ENCODE measurements at places on chromosomes 5 and 9. TPM values are rescaled to one million over a fixed set of nuclear protein-coding genes. Genes with fewer than 3 reads are reported as not detected.
A peak's percentile ranks its signal among the peaks of the same experiment; 100 is the strongest.

EPB41L4A gene
- total RNA-seq, result not detected

SHISAL2B gene
- total RNA-seq, result not detected

GRCh38 chr5:149400304-149400703, 21.2 kb upstream of the IL17B start:
- no peaks in the 10 kb centered on the region for H3K27me3 ChIP-seq

GRCh38 chr9:86009133-86009532, 68.2 kb downstream of the NAA35 start:
- peaks cover 42% of the 10 kb centered on the region for H3K36me3 ChIP-seq
- H3K4me3 ChIP-seq, result no peak overlapping the region
- no peak for DNase-seq
- no peaks in the 10 kb centered on the region for H3K4me1 ChIP-seq

DNA sequence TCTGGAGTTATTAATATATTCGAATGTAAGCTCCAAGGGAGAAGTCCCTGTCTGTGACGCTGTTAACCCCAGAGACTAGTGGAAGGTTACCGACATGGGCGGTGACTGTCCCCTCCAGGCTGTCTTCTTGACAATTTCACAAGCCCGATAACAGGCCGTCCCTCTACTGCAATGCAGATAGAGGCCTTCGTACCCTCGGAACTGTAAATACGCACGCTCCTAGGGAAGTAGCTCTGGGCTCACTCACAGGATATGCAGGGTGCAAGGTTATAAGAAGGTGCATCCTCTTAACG, 680 bp upstream of the RFK start:
- H3K27ac ChIP-seq, result peak overlapping the region; percentile 97
- H3K4me1 ChIP-seq, result peaks cover 24% of the 10 kb centered on the region
- no peaks in the 10 kb centered on the region for H3K27me3 ChIP-seq
- peak overlapping the region; percentile 97 for H3K4me3 ChIP-seq

- H3K4me1 ChIP-seq, result no peaks in the 10 kb centered on the region
- no peak for DNase-seq
- H3K27ac ChIP-seq, result no peak overlapping the region
- no peaks in the 10 kb centered on the region for H3K36me3 ChIP-seq
- no peak overlapping the region for H3K4me3 ChIP-seq
- no peaks in the 10 kb centered on the region for H3K27me3 ChIP-seq
Measured at GRCh38 chr5:1088031-1088430, 23.8 kb downstream of the SLC12A7 start.

DNA sequence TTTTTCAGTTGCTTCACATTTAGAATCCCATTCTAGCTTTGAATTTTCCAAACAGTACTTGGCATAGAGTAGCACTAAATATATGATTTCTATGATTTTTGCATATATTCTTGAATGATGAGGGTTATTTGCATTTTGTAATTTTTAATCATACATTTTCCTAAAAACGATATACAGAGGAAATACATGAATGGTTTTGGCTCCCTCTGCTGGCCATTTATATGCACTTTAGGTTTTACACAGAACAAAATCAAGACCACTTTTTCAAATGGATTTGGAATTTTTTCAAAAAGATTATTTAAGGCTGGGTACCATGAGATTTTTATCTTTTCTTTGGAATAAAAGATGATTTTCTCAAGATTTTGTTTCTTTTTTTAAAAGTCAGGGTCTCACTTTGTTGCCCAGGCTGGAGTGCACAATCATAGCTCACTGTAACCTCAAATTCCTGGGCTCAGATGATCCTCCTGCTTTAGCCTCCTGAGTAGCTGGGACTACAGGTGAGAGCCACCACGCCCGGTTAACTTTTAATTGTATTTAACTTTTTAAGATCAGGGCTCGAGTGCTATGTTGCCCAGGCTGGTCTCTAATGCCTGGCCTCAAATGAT, 16.7 kb upstream of the COMMD10 start:
- no peaks in the 10 kb centered on the region for H3K4me1 ChIP-seq
- no peaks in the 10 kb centered on the region for H3K36me3 ChIP-seq
- H3K27ac ChIP-seq, result no peak overlapping the region

Measured in naive thymus-derived CD8-positive, alpha-beta T cell (primary cell).